ENCODE measurements at places on chromosomes 3 and 15.

GRCh38 chr15:99951511-99951910, 218.3 kb upstream of the LYSMD4 start:
- no peak for DNase-seq

- no peak for DNase-seq
Measured at GRCh38 chr15:56292546-56293316, 49.1 kb upstream of the RFX7 start.

- no peak for DNase-seq
Measured at GRCh38 chr3:17678116-17678741, 64.2 kb downstream of the TBC1D5 start.

DNA sequence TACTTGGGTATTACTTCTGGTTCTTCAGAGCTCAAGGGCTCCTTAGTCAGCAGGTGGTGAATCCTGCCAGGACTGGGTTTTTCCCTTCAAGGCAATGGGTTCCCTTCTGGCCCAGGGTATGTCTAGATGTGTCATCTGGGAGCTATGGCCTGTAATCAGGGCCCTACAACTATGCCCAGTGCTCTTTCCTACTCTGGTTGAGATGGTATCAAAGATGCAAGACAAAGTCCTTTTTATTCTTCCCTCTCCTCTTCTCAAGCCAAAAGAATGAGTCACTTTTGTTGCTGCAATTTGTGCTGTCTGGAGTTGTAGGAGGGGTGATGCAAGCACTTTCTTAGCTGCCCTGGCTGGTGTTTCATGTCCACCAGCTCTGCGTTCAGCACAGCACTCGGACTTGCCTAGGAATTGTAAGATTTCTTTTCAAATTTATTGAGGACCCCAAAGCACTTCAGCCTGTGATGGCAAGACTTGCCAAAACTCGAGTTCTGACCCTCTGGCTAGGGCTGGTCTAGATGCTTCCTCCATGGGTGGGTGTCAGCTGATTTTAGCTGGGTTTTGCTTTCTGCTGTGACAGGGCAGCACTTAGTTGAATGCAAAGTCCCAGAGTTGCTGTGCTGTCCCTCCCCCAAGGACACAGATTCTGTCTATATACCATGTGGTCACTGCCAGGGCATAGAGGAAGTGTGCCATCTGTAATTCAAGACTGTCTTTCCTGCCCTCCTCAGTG, 129.2 kb upstream of the CBLB start:
- no peak for DNase-seq

GRCh38 chr3:127791221-127791913, 30.9 kb downstream of the MGLL start:
- DNase-seq: no peak

DNA sequence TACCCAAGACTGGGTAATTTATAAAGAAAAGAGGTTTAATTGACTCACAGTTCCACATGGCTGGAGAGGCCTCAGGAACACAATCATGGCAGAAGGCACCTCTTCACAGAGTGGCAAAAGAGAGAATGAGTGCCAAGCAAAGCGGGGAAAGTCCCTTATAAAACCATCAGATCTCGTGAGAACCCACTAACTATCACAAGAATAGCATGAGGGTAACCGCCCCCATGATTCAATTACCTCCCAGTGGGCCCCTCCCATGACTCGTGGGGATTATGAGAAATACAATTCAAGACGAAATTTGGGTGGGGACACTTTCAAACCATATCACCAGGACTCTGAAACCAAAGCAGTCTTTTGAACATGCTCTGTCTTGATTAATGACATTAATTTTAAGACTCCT, 7.0 kb downstream of the RTP3 start:
- DNase-seq: no peak

- DNase-seq: no peak
Measured at GRCh38 chr3:57192028-57192427, 7.8 kb downstream of the HESX1 start.

- no peak for DNase-seq
Measured at GRCh38 chr15:58403581-58403980, 28.2 kb upstream of the LIPC start.

DNA sequence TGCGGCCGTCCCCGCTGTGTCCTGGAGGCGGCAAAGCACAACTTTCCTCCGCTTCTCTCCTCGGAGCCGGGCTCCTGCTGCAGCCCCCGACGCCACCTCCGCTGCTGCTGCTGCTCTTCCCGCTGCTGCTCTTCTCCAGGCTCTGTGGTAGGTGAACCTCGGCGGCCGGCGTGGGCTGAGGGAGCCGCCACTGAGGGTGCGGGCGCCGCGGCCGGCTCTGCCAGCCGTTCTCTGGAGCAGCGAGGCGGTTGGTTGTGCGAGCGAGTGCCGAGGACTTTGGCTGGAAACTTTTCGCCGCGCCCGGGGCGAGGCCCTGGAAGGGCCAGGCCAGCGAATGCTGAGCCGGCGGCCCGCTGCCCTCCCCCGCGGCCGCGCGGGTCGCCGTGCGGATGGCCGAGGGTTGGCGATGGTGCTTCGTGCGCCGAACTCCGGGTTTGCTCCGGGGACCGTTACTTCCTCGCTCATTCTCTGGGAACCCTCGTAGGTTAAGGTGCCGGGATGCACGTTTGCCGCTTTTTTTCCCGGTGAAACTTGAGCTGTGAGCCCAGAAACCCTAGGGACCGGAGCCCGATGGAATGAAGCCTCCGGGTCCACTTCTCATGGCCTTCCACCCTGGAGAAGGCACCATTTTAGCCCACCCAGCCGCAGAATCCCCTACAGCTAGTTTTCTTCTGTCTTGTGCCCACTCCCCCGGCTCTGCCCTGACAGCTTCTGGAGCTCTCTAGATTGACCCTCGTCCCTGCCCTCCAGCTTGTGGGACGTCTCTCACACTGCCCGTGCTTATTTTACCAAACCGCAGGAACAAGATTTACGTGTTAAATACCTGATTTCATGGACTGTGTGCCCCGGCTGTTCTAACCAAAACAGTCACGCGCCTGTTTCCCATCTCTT, 660 bp downstream of the NECTIN3 start:
- DNase-seq: peak; percentile 82

GRCh38 chr3:185757176-185757575, 67.7 kb downstream of the IGF2BP2 start:
- DNase-seq: no peak

DNA sequence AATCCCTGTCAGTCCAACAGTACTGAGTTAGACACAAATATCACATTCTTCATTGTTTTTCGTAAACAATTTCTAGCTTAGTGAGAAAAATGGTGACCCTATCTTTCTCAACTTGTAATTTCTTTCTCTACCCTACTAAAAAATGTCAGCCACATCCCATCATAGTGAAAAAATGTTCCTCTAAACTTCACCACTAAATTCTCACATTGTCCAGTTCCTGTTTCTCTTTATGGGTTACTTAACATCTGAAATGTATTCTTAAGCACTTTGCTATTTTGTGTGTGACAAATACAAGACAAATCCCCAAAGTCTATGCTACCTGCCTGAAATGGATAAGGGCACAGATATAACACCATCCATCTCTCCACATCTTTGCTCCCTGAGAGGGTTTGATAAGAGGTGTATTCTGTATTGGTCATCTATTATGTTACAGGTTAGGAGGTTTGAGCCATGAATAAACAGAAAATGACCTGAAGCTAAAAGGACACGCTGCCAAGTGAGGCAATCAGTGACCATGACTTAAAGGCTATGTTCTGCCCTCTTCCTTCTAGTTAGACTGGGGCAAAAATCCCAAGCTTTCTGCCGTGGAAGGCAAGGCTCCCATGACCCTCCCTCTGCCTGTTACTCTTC, 118.2 kb downstream of the GADL1 start:
- DNase-seq: no peak

- DNase-seq: no peak
Measured at GRCh38 chr3:178676942-178677790, 140.9 kb downstream of the KCNMB2 start.

DNA sequence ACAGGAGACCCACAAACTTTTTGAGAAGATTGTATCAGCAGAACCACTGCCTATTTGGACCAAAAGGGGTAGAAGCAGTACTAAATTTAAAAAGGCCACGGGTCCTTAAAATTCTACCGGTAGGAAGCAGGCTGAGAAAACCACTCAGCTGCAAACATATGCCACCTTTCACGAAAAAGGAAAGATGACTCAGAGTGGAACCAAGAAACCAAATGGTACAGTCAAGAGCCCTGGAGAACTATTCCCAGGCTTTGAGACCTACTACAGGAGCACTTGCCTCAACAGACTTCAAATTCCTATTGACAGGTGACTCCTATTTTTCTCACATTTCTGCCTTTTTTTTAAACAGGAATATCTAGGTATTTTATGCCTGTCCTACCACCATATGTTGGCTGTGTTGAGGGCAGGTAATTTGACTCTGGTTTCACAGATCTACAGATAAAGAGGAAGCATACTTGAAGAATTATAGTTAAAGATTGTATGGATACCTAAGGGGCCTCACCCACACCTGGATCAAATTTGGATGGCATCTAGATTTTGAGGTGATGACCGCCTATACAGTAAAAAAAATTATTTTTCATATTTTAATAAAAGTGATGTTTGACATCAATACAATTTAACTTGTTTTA, 10.1 kb downstream of the GOLIM4 start:
- DNase-seq: no peak

GRCh38 chr3:43789028-43789427, 98.3 kb downstream of the ABHD5 start:
- DNase-seq: no peak

GRCh38 chr3:169466990-169467389, 196.5 kb downstream of the MECOM start:
- DNase-seq: no peak

DNA sequence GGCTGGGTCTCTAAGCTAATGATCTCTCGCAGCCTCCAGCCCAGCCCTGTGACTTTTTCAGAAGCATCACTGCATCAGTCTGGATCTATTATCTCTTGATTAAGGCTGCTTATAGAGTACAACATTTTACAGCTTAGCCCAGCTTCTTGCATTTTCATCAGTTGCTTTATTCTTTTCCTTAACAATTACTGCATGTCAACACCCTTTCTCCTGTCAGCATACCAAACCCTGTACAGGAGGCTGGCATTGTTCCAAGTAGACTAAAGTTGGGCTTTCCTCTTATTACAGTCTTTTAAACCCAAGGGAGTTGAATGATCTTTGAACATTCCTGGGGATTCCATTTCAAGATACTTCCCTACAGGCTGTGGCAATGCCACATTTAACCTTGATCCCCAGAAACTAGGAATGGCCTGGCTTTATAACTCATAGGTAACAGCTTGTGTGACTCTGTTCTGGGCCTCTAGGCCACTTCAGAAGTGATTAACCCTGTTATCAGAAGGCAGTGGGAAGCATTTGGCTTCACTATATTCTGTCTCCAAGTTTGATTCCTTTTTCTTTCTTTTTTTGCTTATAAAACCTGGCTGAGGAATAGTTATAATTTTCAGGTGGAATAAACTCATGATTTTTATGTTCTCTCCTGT, 182.9 kb downstream of the KCNMB2 start:
- no peak for DNase-seq

GRCh38 chr3:21484057-21484827, 266.8 kb downstream of the ZNF385D start:
- DNase-seq: peak; percentile 22

All from pancreas (tissue), 10 donors.